Head of caudate nucleus (tissue), 42 donors: ENCODE measurements at places on chromosomes 1 and 21.

GRCh38 chr1:155850345-155850744, 6.7 kb downstream of the GON4L start:
- no peak for DNase-seq

- DNase-seq, result no peak
These were observed 25.0 kb downstream of the RGS4 start for GRCh38 chr1:163094182-163094581.

GRCh38 chr1:161676441-161676840, 13.5 kb downstream of the FCGR2B start:
- DNase-seq, result no peak

DNA sequence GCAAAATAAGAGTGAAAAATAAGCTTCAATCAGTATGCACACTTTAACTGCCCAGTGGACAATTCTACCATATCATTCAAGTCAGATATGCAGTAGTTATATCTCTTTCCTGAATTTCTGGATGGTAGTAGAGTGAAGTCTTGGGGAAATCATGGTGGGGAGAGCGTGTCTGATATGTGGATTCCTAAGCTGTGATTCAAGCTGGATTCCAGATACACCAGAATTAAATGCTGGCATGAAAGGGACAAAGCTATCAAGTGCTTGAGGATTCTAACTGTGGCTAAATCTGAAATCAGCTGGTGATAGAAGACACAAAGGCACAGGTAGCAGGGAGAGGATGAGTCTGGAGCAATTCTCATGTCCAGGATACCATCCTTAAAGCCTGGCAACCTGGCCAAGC, 323.5 kb downstream of the DUSP10 start:
- no peak for DNase-seq

- no peak for DNase-seq
These were observed 215.2 kb downstream of the URB2 start for GRCh38 chr1:229841230-229841629.

DNA sequence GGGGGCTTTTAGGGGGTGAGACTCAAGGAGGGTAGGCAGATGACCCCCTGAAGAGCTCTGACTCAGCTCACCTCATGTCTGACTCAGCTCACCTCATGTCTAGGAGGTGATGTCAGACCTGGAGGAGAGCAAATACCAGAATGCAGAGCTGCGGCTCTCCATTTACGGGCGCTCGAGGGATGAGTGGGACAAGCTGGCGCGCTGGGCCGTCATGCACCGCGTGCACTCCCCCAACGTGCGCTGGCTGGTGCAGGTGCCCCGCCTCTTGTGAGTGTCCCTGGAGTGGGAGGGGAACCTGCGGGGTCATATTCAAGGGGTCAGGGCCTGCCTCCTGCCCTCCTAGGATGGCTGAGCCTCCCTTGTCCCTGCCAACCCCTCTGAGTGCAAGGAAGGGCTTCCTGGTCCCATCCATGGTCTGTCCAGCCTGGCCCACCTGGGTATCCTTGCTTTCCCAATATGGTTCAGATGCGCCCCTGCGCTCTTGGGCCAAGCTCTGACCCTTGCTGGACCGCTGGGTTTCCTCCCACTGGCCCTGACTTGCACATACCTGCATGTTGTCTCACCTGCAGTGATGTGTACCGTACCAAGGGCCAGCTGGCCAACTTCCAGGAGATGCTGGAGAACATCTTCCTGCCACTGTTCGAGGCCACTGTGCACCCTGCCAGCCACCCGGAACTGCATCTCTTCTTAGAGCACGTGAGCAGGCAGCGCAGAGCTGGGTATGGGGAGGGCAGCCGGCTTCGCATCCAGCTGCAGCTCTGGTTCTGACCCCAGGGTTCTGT, 9.1 kb downstream of the AMPD2 start:
- peak; percentile 64 for DNase-seq

DNA sequence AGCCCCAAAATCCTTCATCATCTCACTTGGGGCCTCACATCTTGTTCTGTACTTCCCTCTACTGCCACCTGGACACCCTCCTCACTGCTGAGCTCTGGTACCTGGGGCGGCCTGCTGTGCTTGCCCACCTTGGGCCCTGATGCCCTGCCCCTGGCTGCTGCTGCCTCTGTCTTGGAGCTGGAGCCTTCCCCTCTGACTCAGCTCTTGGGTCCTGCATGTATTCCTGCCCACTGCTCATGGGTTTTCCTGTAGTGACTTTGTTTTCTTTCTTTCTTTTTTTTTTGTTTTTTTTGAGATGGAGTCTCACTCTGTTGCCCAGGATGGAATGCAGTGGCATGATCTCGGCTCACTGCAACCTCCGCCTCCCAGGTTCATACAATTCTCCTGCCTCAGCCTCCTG, 37.5 kb downstream of the TRAPPC10 start:
- DNase-seq, result no peak

DNA sequence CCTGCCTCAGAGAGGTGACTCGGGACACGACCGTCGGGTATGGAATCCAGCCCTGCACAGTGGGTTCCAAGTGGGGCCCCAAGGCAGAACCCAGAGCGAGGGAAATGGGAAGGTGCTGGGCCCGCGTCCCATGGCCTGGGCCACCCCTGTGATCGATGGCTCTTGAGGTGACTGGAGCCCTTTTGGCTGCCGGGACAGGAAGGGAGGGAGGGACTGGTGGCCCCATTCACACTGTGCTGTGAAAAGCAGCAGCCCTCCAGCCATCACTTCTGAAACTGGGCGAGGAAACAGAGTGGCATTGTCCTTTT, 110.4 kb upstream of the IFFO2 start:
- DNase-seq, result no peak

DNA sequence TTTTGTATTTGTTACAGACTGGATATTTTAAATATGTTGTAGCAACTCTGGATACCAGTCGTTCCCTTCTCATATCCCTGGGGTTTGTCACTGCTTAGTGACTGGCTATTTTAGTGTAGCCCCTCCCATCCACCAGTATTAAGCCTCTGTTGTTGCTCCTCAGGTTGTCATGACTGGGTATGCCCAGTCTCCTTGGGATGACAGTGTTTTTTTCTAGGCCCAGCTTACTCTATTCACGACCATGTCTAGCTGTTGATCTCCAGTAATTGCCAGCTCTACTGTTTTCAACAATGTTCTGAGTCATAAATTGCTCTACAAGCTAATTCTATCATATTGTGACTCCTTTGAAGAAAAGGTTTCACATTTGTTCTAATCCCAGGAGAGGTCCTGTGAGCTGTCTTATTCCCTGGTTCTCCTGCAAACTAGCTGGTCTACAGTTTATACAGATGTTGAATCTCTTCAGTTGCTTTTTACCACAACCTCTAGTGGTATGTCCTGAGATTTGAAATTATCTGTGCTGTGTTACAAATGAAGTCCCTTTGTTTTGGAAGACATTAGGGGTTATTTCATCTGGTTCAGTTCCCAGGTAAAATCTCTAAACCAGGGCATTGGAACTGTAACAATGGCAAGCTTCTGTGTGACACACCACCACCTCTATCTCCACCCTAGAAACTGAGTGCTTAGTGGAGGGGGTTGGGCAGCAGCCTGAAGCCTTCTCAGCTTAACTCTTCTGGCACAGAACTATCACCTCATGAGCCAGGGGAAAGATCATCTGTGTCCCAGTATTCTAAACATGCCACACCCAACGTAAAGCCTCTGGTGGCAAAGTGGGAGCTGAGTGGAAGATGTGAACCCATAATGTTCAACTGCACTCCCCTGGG, 124.6 kb downstream of the TRIM33 start:
- no peak for DNase-seq

GRCh38 chr1:40247655-40248054, at the start of gene TMCO2:
TMCO2 (plus strand) TSS chr1:40247937; CDS start chr1:40247994, 57 bp downstream.
- no peak for DNase-seq
